Activated CD4-positive, CD25-positive, alpha-beta regulatory T cell treated with anti-CD3 and anti-CD28 coated beads, Interleukin-2, amount 50 U/mL, for 72 hours (primary cell): ENCODE measurements at places on chromosomes 4 and X.

DNA sequence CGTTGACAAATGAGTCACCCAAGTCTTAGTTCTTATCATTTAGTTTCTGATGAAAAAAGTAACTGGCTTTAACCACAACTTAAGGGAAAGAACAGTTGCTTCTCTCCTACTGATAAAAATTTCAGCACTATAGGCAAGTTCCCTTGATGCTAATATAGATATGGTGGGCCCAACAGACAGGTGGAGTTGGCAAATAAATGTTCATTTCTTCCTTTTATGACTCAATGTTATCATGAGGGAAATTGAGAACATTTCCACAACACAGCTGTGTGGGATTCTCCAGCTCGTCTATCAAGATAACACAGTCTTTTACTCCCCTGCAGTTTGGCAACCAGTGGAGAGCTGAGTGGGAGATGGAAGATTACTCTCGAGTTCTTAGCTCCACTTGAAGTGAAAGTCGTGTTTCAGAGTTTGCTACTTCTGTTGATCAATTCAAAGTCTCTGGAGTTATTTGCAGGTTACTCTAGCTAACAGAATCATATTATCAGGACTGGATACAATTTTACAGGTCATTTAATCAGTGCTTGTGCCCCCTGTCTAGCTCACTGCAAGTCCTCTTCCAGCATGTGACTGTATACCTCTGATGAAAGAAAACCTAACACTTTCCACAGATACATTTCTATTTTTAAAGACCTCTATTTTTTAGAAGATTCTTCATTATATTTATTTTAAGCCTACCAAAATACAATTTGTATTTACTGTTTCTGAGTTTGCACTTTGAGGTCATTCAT lies 270.6 kb upstream of the GK2 start:
- DNase-seq, result no peak

GRCh38 chrX:49995107-49995731 lies 72.8 kb downstream of the CLCN5 start:
- DNase-seq, result no peak

- DNase-seq, result no peak
Observed at GRCh38 chrX:78650906-78651437, 8.2 kb downstream of the RTL3 start.

DNA sequence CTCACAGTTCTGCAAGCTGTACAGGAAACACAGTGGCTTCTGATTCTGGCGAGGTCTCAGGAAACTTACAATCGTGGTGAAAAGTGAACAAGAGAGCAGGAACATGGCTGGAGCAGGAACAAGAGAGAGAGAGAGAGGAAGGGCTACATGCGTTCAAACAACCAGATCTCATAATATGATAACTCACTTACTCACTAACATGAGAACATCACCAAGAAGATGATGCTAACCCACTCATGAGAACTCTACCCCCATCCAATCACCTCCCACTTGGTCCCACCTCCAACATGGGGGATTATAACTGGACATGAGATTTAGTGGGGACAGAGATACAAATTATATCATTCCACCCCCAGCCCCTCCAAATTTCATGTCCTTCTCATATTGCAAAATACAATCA lies 9.8 kb upstream of the TLR1 start:
- no peak for DNase-seq

DNA sequence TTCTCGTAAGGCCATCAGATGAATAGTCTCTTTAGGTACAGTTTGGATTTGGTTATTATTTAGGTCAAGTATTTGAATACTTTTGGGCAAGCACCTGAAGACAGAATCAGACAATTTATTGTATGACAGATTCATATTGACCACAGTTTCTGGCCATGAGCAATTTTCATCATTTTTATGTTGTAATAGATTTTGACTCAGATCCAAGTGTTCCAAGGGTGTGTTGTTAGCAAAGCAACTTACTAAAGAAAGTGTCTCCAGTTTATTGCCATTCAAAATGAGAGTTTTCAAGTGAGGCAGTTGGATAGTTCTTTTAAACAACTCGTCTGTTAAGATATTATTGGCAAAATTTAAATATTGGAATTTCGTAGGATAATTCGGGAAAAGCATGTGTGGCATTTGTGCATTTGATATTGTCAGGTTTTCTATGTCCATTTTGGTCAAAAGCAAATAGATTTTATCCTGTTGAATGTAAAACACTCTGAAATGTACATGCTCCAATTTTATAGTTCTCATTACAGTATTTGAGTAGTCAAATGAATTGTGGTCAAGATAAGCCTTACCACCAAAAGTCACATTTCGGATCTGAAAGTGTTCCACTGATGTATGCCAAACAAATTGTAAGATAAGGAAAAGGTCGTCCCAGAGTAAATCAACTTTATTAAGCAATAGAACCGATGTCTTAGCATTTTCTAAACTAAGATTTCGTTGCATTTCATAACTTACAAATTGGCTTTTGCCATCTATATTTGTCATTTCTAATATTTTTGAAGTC lies 8.4 kb downstream of the TLR10 start:
- DNase-seq, result no peak

- DNase-seq, result no peak
Observed at GRCh38 chrX:136495043-136495442, 2.3 kb upstream of the HTATSF1 start.

DNA sequence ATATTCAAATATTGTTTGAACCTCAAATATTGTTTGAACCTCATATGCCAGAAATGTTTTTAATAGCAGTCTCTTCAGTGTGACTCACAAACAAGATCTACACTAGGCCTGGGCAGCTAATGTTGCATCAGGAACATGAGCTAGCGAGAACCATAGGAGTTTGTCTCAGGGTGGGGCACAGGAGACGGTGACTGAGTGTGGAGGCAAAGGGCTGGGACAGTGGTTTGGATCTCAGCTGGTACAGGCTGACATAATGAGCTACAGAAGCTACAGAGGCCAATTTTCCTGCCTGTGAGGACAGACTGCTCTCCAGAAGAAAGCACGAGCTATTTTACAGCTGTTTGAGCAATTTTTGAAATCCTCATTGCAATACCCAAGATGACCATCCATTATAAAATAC lies 224.7 kb downstream of the CENPC start:
- no peak for DNase-seq

GRCh38 chr4:140003876-140004548 lies 150.0 kb downstream of the MAML3 start:
- DNase-seq, result no peak

GRCh38 chrX:154020536-154021115 lies 924 bp upstream of the IRAK1 start:
- DNase-seq, result no peak

GRCh38 chr4:87633243-87633642 lies 16.8 kb upstream of the DMP1 start:
- DNase-seq, result no peak

GRCh38 chrX:140836874-140837273 lies 127.3 kb downstream of the LINC00632 start:
- no peak for DNase-seq

DNA sequence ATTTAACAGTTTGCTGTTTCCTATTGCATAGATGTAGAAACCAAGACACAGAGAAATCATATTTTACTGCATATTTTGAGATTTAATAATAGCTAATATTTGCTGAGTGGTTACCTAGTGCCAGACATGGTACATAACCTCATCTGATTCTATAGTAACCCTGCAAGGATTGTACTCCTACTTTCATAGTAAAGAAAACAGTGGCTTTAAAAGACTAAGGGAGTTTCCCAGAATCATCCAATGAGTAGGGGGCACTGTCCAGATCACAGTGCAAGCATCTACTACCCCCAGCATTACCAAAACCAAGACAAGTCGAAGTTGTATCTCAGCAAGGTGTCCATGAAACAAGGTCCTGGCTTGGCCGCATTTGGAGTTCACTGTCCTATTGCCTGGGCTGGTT lies 224.5 kb upstream of the TENM3 start:
- DNase-seq, result no peak
